ENCODE measurements at places on chromosomes 7 and 10.
A peak's percentile ranks its signal among the peaks of the same experiment; 100 is the strongest.

DNA sequence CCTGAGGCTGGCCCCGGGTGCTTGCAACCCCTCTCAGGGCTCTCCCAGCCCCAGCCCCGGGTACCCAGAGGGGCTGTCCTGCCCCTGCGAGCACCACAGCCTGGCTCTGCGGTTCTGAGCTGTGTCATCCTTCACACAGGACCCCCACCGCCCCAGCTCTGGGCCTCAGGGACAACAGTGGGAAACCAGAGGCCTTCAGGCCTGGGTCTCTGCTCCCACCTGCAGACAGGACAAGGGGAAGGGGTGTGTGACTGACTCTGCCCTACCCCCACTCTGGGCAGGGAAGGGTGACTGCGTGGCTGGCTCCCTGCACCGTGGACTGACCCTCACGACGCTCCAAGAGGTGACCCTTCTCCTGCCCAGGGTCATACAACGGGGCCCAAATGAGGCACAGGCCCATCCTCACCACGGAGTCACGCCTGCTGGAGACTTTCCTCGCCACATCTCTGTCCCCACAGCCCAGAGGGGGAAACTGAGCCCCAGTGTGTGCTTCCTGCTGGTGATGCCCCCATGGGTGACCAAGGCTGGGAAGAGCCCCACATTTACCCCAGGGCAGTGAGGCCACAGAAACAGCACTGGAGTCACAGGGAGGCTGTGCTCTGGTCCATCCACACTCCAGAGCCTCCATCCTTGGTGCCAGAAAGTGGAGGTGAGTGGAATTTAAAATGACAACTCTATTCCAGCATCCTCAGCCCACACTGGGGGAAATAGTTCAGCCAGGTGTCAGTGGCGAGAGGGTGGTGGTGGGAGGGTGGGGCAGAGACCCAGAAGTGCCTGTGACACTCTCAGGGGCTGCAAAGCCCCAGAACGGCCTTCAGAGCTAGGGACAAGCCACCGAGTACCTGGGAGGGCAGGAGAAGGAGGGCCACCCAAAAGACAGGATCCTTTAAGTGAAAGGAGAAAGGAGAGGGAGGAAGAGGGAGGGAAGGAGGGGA lies 13.6 kb downstream of the CAMK2B start:
- no peak for DNase-seq

- no peak for DNase-seq
Measured at GRCh38 chr7:68063171-68063570, 1066.5 kb downstream of the TYW1 start.

DNA sequence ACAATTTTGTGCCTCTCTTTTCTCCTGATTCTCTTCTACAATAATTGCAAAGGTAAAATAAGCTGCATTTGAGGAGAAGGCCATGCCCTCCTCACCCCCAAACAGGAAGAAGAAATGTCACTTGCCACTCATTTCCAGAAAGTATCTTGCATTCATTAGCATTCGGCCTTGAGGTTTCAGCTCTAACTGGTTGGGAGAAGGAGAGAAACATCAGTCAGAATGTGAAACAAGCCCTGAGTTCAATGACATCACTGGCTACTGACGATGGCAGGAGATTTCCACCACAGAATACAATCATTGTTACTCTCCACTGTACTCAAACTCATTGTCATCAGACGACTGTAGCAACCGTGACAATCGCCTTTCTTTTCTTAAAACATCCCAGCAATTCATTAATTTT lies 72.8 kb downstream of the PRKCQ start:
- no peak for DNase-seq

DNA sequence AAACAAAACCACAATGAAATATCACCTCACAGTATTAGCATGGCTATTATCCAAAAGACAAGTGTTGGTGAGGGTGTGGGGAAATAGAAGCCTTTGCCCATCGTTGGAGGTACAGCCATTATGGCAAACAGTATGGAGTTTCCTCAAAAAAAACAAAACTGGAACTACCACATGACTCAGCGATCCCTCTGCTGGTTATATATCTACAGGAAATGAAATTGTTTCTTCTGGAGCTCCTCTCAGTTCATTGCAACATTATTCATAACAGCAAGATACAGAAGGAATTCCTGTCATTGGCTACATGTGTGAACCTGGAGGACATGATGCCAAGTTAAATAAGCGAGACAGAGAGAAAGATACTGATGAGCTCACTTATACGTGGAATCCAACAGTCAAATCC lies 2.4 kb upstream of the UBE3C start:
- DNase-seq = peak; percentile 89

DNA sequence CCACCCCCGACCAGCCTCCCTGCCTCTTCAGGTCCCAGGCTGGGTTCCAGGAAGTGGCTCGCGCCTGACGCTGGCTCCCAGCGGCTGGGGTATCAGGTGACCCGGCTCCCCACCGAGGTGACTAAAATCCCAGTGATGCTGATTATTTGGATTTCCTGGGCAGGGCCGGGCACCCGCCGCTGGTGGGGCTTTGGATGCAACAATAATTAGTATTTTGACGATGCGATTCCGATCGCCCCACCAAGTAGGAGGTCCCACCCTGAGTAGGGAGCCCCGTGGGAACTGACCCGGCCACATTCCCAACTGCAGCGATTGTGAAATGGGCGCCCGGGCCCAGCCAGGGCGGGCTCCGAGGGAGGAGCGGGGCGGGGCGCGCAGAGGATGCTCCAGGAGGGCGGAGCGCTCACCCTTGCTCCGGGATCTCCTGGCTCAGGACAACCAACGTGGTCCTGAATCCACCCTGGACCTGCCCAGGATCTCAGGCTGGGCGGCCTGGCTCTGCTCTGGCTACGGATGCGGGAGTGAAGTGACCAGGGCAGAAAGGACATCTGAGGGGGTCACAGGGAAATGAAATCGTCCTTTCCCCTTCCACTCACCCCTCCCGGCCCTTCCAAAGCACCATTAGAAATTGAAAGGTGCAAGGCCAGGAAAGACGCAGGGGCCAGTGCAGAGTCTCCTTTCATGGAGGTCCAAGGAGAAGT lies 32.6 kb downstream of the DUSP5 start:
- DNase-seq = peak; percentile 76

- no peak for DNase-seq
Measured at GRCh38 chr7:130409712-130410072, 29.4 kb downstream of the CPA1 start.

DNA sequence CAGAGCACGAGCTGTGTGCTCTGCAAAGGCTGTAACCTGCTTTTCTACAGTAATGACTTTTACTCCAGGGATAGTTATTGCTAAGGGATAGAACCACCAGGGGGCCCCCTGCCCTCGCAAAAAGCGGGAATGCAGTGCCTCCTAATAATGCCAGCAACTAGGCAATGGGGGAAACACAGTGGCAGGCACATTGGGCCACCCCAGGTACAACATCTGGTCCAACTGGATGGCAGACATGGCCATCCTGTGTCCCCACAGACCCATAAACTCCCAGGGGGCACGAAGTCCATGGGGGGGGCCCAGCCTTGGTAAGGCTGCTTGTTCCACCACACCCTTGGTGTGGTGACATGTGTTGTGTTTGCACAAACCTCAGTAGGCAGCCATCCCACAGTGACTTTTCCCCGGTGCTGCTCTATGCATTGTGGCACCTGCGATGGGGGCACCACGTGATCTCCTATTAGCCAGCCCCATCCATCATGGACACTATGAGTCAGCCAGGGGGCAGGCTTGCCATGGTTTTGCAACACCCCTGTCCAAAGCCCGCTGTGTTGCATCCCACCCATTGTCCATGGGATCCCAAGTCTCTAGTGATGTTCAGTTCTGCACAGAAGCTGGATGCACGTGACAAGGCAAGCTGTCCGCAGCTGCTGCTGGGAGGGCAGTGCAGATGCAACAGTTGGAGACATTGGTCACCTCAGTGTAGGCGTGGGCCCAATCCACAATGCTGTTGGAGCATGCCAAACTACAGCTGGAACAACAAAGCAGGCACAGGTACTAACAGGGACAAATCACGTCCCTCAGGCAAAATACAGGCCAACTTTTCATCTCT lies 84.0 kb downstream of the ANLN start:
- peak; percentile 24 for DNase-seq

GRCh38 chr10:121032460-121032859 lies 181.3 kb downstream of the WDR11 start:
- no peak for DNase-seq

DNA sequence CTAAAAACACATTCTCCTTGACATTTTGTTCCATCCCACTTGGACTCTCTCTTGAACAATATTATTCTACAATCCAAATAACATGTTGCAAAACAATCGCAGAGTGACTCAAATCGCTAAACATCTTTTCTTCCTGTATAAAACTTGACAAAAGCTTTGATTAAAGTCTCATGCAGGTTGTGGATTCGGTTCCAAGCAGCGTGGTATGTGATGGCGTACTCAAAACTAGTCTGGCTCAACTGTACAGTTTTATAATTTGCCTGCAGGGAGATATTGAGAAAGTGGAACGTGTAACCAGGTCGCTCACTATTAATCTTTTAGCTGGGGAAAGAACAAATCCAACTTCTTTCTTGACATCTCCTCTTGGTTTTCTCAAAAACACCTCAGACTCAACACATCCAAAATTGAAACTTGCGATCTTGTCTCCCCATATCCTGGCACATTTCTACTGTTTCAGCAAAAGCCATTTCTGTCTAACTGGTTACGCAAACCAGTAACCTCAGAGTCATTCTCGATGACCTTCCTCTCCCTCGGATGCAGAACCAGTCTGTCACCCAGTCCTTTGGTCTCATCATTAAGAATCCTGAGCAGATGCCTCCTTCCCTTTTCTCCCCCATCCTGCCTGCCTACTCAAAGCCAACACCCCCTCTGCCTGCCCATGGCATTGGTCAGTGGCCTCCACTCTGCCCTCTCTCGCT lies 100.1 kb downstream of the CACNB2 start:
- no peak for DNase-seq

DNA sequence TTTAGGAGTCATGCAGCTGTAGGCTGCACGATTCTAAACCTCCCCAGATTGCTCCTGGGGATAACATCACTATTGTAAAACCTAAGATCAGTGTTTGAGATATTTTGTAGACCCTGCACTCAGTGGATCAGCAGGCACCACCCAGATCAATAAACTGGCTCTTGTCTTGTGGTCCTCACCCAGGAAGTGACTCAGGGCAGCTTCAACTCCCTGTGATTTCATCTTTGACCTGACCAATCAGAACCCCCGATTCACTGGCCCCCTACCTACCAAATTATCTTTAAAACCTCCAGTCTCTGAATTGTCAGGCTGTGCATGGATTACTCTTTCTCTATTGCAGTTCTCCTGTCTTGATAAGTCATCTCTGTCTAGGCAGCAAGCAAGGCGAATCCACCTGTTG lies 25.7 kb downstream of the ARL5B start:
- no peak for DNase-seq

GRCh38 chr10:114399576-114399975 lies 4.7 kb downstream of the AFAP1L2 start:
- DNase-seq = peak; percentile 43

GRCh38 chr7:2004841-2005725 lies 227.7 kb downstream of the MAD1L1 start:
- DNase-seq = no peak

- DNase-seq = no peak
Measured at GRCh38 chr7:37659971-37660565, 23.5 kb upstream of the GPR141 start.

- DNase-seq = no peak
Measured at GRCh38 chr7:1249731-1250130, 17.1 kb downstream of the UNCX start.

- DNase-seq = peak; percentile 82
Measured at GRCh38 chr10:17616403-17617030, 657 bp downstream of the HACD1 start.

DNA sequence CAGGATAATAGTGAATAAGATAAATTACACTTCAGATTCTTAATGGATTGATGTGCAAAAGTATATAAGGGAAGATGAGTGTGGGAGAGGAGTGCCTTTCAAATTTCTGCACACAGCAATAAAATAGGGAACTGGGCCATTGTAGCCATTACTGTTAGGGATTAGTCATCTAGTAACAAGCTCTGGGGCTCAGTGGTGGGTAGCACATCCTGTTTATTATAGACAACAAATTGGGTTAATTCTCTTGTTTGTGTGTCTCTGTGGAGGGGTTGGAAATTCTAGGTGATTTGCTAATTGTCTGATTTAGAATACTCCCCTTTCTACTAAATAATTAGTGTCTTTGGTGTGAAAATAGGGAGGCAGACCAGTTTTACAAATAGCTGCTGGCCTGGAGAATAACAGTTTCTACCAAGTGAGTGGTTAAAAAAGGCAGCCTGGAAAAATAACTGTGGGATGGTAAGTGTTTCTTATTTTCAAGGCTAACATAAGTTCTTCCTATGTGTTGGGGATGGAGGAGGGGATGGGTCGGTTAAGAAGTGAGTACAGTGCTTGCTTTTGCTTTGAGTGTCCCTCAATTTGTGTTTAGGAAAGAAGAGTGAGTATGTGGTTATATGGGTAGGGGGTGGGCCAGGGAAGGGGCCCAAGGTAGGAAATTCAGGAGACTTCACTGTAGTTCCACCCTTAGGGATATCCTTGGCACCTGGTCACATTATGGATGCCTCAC lies 43.3 kb upstream of the TMEM248 start:
- no peak for DNase-seq

DNA sequence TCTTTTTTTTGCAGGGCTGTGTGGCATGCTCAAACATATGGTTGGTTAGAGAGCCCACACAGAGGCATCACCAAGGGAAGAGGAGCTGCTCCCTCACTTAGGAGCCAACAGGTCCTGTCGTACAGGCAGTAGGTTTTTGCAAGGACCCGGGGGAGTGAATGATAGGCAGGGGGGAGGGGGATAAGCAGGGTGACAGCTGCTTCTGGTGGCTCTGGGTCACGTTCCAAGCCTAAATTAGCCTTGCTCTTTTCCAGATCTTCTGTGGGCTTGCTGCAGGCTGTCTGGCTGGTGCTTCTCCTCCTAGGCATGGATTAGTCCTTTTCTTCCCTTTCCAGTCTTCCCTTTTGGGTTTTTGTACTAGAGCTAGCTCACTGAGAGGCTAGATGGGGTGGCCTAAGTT lies 117.7 kb upstream of the PODXL start:
- no peak for DNase-seq

- DNase-seq = no peak
Measured at GRCh38 chr10:13347043-13347499, 1.0 kb downstream of the SEPHS1 start.

DNA sequence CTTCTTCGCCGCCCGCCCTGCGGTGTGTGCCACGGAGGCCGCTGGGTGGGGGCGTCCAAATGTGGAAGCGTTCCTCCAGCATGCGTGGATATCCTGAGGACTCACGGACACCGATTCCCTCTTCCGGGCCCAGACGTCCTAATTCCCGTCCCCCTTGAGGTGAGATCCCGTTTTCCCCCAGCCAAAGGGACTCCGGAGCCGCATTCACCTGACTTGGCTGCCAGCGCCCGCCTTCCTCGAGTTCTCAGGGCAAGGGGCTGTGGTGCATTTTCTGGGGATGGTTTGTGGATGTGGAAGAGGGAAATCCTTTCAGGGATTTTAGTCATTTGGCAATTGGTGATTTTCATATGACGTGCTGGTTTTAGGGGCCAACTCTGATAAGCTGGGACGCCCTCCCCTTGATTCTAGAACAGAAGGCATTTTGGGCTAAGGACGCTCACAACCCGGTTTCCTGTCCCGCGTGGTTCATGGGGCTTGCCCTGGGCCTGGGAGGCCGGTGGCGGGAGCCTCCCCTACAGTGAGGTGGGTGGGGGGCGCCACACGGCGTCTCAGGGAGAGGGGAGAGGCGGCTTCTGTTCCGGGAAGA lies 165.4 kb downstream of the ACTR3B start:
- DNase-seq = no peak
